Right ventricle myocardium inferior (tissue), 1 donor: ENCODE measurements at places on chromosomes 5 and 9. TPM values are rescaled to one million over a fixed set of nuclear protein-coding genes. Genes with fewer than 3 reads are reported as not detected.

DNA sequence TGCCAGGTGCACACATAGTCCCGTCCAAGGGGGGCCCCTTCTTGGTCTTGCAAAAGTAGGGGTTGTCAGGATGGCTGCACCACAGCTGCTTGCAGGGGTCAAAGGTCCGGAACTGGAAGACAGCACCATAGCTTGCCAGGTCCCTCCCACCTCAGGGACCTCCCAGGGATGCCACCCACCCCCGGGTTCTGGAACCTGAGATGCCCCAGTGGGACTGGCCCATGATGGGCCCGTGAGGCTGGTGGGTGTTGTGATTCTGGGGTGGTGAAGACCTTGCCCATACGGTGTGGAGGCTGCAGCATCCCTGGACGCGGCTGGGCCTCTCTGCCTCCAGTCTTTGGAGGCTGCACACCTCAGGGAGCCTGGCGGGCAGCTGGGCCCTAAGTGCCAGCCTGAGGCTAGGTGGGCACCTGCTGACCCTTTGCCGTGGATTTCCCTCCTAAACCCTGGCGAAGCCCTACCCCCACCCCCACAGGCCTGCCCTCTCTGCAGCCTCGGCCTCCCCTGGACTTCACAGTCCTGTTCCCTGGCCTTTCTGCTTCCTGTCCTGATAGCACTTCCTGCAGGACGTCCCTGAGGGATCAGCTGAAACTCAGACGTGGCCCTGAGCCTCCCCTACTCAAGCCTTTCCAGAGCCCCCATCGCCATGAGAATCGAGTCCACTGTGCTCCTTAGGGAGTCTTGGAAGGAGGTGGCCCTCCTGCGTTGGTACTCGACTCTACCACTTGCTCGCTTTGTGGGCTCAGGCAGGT lies 92.1 kb downstream of the ZNF354C start:
- peak; percentile 32 for DNase-seq

The ERAP2 gene
- total RNA-seq, result 6.4 TPM

The SHB gene
- total RNA-seq, result 14.7 TPM

The IL5 gene
- not detected for total RNA-seq

- DNase-seq, result no peak
Measured at GRCh38 chr5:172529896-172530295, 75.6 kb upstream of the SH3PXD2B start.

DNA sequence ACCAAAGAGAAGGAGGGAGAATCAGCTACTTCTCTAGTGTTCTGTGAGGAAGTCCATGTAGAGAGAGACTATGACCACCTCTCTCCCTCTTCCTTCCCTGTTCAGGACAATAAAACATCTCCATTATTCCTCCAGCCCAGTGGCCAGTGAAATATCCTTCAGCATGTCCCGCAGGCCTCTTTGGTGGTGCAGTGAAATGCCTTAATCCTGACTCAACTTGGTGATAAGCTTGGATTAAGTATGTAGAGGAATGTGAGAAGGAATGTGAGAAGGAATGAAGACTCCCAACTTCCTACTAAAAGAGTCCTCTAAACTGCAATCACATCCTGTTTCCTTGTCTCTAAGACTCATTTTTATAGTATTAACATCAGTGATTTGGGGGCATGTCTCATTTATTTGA lies 167.3 kb downstream of the TRPM3 start:
- DNase-seq, result no peak

DNA sequence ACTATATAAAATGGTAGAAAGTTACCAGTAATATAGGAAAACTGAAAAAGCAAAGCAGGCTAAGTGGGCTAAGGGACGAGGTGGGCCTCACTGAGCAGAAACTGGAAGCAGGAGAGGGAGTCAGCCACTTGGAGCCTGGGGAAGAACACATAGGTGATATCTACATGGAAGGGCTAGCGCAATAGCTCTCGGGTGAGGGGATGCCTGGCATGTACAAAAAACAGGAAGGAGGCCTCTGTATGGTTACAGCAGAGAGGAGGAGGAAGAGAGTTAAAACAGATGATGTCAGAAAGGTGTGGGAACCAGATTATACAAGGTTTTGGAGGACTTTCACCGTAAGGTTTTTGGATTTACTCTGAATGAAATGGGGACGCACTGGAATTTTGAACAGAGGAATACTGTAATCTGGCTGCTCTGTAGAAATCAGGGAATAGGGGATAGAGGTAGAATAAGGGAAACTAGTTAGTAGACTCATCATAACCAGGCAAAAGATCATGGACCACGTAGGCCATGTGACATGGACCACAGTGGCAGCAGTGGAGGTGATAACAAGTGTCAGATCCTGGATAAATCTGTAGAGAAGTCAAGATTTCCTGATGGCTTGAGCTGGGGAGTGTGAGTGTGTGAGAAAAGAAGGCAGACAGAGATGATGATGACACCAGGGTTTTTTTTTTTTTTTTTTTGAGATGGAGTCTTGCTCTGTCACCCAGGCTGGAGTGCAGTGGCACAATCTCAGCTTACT lies 52.5 kb downstream of the FNBP1 start:
- DNase-seq, result no peak

The PCDHGB6 gene
- total RNA-seq, result 5.9 TPM

- DNase-seq, result no peak
Measured at GRCh38 chr5:24602188-24602587, 42.6 kb downstream of the CDH10 start.

GRCh38 chr9:129089246-129089645 lies 8.3 kb downstream of the DOLPP1 start:
- DNase-seq, result no peak

DNA sequence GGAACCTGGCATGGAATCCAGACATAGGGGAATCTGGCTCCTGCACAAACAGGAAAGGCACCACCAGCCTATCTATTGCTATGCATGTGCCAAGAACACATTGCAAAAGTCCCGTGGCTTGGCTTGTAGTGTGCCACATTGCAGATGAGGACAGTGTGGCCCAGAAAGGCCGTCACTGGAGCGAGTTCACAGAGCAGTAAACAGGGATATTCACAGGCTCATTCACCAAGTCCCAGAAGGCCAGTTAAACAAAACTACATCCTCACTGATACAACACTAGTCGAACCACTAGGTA lies 39.6 kb upstream of the TRIM32 start:
- DNase-seq, result peak; percentile 73

The GPR151 gene
- total RNA-seq, result not detected

GRCh38 chr5:943918-944620 lies 51.4 kb downstream of the TRIP13 start:
- DNase-seq, result no peak

DNA sequence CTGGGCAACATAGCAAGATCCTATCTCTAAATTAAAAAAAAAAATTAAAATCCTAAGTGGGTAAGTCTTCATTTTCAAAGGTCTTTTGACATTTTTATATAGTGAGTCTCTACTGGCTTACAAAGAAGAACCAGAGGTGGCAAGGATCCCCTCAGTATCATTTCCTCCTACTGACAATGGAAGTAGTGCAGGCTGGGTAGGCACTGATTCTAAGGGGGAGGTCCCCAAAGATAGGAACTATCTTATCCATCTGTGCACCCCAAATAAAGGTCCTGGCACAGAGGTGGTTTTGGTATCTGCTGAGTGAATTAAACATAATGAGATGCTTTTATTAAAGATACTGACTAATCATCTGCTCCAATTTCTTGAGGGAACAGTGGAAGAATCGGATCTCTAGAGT lies 4.2 kb downstream of the FAM193B start:
- no peak for DNase-seq

DNA sequence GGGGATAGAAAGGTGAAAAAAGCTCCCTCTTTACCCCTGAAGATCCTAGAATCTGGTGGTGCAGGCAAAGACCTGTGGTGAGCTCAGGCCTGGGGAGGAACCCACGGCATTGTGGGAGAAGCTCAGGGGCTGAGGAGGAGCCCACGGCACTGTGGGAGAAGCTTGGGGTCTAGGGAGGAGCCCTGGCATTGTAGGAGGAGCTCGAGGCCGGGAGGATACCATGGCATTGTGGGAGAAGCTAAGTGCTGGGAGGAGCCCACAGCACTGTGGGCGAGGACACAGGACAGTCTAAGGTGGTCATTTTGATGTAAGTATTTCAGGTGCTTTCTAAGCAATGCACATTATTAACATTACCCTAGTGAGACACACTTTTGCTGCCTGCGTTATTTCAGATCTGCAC lies 179.7 kb downstream of the HSD17B3 start:
- no peak for DNase-seq

The CHSY3 gene
- total RNA-seq, result 0.57 TPM

The SEMA6A gene
- 7.8 TPM for total RNA-seq

- no peak for DNase-seq
Measured at GRCh38 chr5:151504006-151504405, 56.6 kb downstream of the SLC36A1 start.

The NEUROG1 gene
- total RNA-seq, result not detected

GRCh38 chr5:126852091-126852571 lies 75.2 kb downstream of the LMNB1 start:
- no peak for DNase-seq

GRCh38 chr5:174901336-174901735 lies 177.0 kb downstream of the MSX2 start:
- no peak for DNase-seq

The SEMA4D gene
- 24.1 TPM for total RNA-seq

DNA sequence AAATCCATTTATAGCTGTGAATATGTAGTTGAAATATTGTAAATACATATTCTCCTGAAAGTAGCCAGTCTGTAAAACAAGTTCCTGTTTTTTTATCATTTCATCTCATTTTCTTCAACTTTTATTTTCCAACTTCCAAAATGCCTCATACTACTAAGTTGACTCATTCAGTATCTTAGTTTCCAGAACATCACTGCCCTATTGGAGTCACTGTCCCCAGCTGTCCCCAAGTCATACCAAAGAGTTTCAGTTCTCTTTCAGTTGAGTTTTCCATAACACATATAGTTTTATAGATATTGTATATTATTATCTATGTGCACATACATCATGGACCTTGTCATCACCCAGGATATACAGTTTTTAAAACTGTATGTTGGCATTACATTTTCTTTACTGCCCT lies 261.7 kb downstream of the CDH12 start:
- no peak for DNase-seq

The SPINK5 gene
- total RNA-seq, result 1.1 TPM

DNA sequence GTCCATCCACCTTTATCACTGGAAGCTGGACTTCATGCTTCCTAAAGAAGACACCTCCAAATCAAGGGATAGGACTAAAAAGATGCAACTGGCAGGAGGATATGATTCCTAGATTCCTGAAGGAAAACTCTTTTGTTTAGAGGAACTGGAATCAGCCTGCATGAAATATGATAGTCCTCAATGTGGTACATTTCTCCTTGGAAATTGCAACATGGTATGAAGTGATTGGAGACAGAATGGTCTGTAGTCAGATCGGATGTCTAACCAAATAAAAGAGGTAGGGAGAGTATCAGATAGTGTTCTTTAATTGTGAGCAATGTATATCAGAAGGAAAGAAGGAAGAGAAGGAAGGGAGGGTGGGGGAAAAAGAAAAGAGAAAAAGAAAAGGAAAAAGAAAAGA lies 116.1 kb upstream of the FSTL4 start:
- DNase-seq, result no peak

- no peak for DNase-seq
Measured at GRCh38 chr9:38017885-38018186, 51.2 kb downstream of the SHB start.

The CDH6 gene
- 3.3 TPM for total RNA-seq

The TAF1L gene
- total RNA-seq, result not detected

The PDE6A gene
- total RNA-seq, result 0.05 TPM

- no peak for DNase-seq
Measured at GRCh38 chr9:68970151-68970550, 43.8 kb downstream of the PRKACG start.

DNA sequence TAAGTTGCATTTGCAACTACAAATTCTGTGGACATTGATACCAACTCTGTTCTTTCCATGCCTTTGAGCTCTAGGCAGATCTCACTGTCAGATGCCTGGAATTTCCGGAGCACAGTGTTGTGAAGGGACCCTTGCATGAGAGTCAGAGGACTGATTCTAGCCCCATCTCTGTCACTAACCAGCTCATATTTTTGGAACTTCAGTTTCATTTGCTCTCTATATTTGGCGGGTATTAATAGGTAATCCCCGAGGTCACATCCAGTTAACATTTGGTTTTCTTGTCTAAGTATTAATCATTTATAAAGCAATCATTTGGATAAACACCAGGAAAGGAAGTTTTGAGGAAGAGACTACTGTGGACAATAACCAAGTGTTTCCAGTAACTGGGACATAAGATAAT lies 115.7 kb downstream of the MAN2A1 start:
- DNase-seq, result no peak

- DNase-seq, result no peak
Measured at GRCh38 chr5:74631081-74631953, 9.2 kb downstream of the ENC1 start.
